ENCODE measurements at places on chromosomes 4 and X.

- no peak for DNase-seq
Observed at GRCh38 chrX:2587146-2587545, 86.4 kb upstream of the DHRSX start.

DNA sequence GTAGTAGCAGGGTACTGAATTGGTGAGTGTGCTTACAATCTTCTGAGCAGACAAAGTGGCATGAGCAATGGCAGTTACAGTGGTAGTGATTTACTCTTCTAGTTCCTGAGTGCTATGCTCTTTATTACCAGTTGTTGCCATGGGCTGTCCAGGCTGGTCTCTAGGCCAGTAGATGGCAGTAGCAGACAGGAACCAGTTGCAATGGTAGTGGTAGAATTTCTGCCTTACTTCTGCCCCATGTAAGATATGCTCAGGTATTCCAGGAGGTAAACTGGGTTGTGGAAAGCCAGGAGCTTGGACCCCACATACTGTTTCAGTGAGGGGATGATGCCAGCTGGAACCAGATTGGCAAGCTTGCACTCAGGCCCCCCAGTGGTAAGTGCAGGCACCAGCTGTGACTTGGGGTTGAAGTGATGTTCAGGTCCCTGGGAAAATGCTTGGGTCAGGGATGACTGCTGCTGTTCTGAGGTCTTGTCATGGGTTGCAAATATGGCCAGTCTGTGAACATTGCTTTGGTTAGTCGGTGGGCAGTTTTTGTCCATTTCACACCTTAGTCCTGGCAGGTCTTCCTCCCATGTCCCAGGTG is 63.0 kb upstream of the ZXDB start:
- DNase-seq: no peak

GRCh38 chr4:4734425-4734824 is 125.0 kb upstream of the MSX1 start:
- DNase-seq: no peak

DNA sequence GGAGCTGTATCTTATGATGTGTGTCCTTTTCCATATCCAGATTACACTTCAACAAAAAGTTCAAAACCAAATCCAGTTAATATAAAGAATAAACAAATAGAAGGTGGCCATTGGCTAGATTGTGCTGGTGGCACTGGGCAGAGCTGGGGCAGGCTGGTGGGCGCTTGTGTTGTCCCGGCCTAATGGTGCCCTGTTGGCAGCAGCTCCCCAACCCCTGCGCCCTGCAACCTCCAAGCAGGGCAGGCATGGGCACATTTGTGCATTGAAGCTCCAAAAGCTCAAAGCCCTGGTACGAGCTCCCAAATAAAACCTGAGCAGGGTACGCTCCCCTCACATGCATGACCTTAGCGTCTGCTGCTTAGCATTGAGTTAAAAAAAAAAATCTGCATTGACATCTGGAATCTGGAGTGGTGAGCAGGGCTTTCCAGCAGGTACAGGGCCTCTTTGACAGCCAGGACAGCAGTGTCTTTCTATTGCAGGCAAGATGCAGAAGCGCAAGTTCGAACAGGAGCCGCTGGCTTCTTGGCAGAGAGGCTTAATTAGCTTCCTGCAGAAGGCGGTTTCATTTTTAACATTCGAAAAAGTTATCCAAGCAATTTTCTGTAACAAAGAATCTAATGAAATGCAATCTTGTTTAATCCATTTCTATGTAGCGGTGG is 25.9 kb upstream of the NYX start:
- no peak for DNase-seq
